ENCODE measurements at places on chromosomes 6 and 20.

- no peak for DNase-seq
Measured at GRCh38 chr6:141986457-141986856, 146.3 kb upstream of the GJE1 start.

DNA sequence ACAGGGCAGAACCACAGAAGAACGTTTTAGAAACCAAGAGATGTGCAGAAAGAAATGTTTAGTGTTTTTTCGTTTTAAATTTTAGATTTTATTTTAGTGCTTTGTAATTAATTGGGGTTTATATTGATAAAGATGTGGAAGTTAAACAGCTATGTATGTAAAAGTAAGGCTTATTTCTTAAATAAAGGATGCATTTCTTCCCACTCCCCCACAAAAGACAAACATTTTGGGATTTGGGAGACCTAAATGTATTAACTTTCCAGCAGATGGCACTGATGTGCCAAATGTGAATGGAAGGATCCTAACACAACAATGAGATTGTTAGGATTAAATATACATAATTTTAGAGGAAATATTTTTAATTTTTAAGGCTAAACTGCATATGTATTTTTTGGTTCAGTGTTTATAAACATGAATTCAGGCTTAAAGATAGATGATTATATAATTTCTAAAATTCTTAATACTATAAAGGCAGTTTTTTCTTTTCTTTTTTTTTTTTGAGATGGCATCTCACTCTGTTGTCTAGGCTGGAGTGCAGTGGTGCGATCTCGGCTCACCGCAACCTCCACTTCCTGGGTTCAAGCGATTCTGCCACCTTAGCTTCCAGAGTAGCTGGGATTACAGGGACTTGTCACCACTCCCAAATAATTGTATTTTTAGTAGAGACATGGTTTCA is 12.0 kb downstream of the PFDN4 start:
- no peak for DNase-seq

DNA sequence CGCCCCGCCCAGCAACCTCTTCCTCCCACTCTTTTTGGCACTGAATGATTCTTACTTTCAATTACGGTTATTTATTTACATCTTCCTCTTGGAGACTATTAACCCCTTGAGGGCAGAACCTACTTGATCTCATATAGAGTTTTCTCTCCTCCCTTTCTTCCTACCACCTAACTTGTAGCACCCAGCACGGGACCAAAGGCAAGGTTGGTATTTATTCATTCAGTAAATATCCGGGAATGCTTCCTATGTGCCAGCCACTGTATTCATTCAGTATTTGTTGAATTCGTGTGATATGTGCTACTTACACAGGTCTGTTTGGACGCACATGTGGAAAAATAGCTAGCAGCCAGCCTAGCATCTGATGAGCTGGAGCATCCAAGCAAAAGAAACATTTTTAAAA is 1.3 kb upstream of the CNKSR3 start:
- DNase-seq = no peak

- DNase-seq = no peak
Measured at GRCh38 chr20:63877755-63878470, 12.8 kb downstream of the TPD52L2 start.

GRCh38 chr20:7087803-7088202 is 320.3 kb downstream of the BMP2 start:
- DNase-seq = no peak

All from stimulated activated CD8-positive, alpha-beta memory T cell treated with anti-CD3 and anti-CD28 coated beads, Interleukin-7, amount 100 ng/mL, for 1 hour (primary cell).